Uterus (tissue), 4 donors: ENCODE measurements at places on chromosomes 2 and 18. TPM values are rescaled to one million over a fixed set of nuclear protein-coding genes. Genes with fewer than 3 reads are reported as not detected.

GRCh38 chr18:8825729-8826375, 120.5 kb downstream of the MTCL1 start:
- DNase-seq: no peak
- H3K4me3 ChIP-seq: no peak overlapping the region
- H3K36me3 ChIP-seq: no peaks in the 10 kb centered on the region
- no peaks in the 10 kb centered on the region for H3K4me1 ChIP-seq

DNA sequence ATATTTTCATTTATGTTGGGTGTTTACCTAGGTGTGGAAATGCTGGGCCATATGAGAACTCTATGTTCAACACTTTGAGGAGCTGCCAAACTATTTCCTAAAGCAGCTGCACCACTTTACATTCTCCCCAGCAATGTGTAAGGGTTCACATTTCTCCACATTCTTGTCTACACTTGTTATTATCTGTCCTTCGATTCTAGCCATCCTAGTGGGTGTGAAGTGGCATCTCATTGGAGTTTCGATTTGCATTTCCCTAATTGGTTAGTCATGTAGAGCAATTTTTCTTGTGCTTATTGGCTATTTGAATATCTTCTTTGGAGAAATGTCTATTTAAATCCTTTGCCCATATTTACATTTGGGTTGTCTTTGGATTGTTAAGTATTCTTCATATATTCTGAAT, 21.9 kb downstream of the RNF144A start:
- H3K4me3 ChIP-seq: no peak overlapping the region
- DNase-seq: no peak
- no peaks in the 10 kb centered on the region for H3K36me3 ChIP-seq
- H3K4me1 ChIP-seq: no peaks in the 10 kb centered on the region
- H3K27me3 ChIP-seq: no peaks in the 10 kb centered on the region
- H3K27ac ChIP-seq: no peak overlapping the region

DNA sequence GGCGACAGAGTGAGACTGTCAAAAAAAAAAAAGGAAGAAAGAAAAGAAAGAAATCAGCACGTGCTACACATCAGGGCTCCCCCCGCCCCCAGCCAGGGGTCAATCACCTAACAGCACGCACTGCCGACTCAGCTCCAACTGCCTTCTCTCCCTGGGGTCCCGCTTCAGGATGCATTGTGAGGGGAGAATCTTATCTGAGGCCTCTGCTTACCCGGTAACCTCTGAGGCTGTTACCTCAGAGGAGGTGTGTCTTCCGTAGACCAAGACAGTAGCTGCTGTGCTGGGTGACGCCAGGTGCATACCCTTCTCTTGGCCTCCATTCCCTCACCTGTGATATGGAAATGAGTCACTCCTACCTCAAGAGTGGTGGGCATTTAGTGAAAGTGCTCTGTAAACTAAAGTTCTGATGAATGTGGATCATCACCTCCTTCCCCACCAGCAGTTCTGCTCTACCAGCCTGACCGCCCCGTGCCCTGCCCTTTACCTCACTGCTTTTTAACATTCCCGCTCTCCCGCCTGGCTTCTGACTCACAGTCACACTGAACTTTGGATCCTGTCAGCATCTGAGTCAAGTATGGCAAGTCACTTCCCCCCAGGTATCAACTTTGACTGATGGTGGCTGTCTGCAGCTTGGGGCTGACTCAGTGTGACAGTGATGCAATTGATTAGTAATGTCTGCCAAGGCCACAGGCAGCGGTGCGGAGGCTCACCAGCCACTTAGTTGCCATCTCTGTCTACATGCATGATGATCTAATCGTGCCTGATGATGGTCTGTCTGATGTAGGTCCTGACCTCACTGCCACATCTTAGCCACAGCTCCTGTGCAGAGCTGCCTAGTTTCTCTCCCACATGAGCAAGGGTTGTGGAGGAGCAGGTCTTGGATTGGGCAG, 20.1 kb downstream of the ARID5A start:
- no peak overlapping the region for H3K27ac ChIP-seq
- no peaks in the 10 kb centered on the region for H3K4me1 ChIP-seq
- no peaks in the 10 kb centered on the region for H3K27me3 ChIP-seq
- no peak for DNase-seq
- H3K36me3 ChIP-seq: no peaks in the 10 kb centered on the region

The CCDC102B gene
- total RNA-seq: 0.77 TPM

The ASIC4 gene
- 0.21 TPM for total RNA-seq
